GM10248 (cell line): ENCODE measurements at places on chromosomes 3 and 15.

GRCh38 chr3:94011233-94011711 lies 17.1 kb downstream of the STX19 start:
- DNase-seq, result no peak

DNA sequence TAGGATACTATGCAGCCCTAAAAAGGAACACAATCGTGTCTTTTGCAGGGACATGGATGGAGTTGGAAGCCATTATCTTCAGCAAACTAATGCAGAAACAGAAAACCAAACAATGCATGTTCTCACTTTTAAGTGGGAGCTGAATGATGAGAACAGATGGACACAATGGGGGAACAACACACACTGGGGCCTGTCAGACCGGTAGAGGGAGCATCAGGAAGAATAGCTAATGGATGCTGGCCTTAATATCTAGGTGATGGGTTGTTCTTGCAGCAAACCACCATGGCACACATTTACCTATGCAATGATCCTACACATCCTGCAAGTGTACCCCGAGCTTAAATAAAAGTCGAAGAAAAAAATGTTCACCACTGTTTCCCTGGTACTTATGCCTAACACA lies 17.5 kb downstream of the SENP7 start:
- no peak for DNase-seq

DNA sequence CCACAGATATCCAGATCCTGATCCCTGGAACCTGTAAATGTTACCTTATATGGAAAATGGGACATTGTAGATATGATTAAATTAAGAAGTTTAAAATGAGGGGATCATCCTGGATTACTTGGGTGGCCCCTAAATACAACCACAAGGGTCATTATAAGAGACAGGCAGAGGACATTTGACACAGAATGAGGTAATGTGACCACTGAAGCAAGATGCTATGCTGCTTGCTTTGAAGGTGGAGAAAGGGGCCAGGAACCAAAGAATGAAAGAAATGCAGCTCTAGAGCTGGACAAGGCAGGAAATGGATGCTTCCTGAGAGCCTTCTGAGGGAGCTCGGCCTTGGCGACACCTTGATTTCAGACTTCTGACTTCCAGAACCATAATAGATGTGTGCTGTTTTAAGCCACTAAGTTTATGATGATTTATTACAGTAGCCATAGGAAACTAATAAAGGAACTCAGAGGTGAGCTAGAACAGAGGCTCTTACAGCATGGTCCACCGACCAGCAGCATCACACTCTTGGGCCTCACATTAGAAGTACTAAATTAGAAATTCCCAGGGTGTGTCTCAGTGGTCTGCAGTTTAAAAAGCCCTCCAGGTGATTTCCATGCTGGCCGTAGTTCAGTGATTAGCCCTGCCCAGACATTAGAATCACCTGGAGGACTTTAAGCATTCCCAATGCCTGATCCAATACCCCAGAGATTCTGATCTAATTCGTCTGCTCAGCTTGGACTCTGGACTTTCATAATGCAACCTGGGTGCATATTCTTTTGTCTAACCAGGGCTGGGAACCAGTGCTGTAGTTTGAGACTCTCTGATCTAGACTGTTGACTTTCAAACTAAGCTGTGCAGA lies 7.5 kb downstream of the COLQ start:
- no peak for DNase-seq

DNA sequence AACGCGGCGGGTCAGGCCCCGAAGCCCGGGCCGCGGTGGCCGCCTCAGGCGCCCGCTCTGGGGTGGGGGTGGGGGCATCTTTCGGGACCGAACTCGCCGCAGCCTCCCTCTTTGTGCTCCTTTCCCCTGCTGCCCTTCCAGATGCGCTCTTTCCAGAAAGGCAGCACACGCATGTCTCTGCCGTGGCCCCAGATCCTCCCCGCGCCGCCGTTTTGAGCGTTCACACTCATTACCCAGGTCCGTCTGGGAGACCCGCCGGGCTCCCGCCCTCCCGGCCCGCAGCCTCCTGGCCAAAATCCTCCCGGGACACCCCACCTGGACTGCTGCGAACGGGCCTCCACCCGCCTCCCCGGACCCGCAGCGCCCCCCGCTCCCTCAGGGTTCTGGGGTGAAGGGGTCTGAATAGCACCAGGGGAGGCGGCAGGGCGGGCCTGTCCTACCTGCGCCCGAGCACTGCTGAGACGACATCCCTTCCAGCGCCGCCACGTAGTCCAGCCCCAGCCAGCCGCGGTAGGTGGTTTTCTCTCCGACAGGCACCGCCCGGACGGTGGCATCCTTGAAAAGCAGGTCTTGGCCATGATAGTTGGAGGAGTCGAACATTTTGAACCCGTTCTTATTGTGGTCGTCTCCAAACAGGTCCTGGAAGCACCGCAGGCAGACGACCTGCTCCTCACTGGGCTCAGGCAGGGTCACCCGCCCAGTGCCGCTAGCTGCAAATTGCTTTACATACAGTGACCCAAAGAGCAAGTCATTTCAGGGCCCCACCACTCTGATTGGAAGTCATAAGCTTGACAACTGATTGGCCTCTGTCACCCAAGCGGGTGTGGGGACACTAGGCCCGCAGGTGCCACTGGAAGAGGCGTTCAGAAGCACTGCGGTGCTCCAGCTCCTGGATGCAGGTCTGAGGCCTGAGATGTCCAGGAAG lies 25.9 kb downstream of the MELTF start:
- DNase-seq, result no peak
